ENCODE measurements at places on chromosomes 16 and 17.
A peak's percentile ranks its signal among the peaks of the same experiment; 100 is the strongest.

GRCh38 chr16:83803811-83804210 lies 4.0 kb upstream of the HSBP1 start:
- no peak for DNase-seq

DNA sequence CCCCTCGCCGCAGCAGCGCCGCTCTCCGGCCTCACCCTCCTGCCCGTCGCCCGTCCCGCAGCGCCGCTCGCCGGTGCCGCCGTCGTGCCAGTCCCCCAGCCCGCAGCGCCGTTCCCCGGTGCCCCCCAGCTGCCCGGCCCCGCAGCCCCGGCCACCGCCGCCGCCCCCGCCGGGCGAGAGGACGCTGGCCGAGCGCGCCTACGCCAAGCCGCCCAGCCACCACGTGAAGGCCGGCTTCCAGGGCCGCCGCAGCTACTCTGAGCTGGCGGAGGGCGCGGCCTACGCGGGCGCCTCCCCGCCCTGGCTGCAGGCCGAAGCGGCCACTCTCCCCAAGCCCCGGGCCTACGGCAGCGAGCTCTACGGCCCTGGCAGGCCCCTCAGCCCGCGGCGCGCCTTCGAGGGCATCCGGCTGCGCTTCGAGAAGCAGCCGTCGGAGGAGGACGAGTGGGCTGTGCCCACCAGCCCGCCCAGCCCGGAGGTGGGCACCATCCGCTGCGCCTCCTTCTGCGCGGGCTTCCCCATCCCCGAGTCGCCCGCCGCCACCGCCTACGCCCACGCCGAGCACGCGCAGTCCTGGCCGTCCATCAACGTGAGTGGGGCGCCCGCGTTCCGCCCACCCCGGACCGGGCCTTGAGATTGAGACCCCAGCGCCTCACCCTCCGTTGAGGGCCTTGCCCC lies 15.0 kb downstream of the TBKBP1 start:
- DNase-seq: peak; percentile 10

- no peak for DNase-seq
Observed at GRCh38 chr16:371515-372301, 1.4 kb upstream of the MRPL28 start.

- no peak for DNase-seq
Observed at GRCh38 chr17:4810696-4811290, 3.8 kb downstream of the PLD2 start.

- DNase-seq: no peak
Observed at GRCh38 chr16:63998-64913, 8.2 kb downstream of the RHBDF1 start.

DNA sequence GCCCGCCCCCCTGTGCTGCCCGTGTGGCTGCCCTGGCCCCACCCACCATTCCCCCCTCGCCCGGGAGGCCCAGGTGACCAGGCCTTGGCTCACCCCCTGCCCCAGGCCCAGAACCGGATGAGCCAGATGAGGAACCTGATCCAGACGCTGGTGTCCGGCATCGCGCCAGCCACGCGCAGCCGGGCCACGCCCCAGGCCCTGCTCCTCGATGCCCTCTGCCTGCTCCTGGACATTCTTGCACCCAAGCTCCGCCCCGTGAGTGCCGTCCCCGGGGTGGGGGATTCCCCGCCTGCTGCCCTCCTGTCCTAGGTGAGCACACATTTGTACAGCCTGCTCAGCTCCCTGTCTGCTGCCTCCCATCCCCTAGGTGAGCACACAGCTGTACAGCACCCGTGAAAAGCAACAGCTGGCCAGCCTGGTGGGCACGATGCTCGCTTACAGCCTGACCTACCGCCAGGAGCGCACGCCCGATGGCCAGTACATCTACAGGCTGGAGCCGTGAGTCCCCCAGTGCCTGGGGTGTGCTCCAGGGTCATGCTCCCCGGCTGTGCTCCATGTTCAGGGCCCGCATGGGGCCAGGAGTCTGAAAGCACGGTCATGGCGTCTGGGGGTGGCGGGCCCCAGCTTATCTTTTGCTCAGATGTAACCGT lies 4.8 kb downstream of the GNG13 start:
- DNase-seq: no peak

- DNase-seq: no peak
Observed at GRCh38 chr17:79444198-79444597, 166.7 kb downstream of the RBFOX3 start.

DNA sequence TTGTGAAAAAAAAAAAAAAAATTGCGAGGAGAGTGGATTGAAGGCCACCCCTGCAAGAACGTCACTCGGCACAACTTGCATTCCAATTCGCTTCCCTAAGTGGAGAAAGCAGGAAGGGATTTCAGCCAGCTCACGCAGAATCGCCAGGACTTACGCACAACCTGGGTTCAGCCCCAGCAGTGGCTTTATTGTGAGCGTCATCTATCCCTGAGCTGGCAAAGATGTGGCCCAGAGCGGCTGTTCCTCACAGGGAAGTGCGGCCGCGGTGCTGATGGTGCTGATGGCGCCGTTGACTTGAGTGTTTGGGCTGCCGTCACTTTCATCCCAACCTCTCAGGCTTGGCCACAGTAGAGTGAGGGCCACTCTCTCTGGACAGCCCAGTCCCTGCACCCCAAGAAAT lies 197.6 kb downstream of the NTN1 start:
- DNase-seq: no peak

- DNase-seq: no peak
Observed at GRCh38 chr17:76427501-76428231, 25.3 kb downstream of the UBE2O start.

DNA sequence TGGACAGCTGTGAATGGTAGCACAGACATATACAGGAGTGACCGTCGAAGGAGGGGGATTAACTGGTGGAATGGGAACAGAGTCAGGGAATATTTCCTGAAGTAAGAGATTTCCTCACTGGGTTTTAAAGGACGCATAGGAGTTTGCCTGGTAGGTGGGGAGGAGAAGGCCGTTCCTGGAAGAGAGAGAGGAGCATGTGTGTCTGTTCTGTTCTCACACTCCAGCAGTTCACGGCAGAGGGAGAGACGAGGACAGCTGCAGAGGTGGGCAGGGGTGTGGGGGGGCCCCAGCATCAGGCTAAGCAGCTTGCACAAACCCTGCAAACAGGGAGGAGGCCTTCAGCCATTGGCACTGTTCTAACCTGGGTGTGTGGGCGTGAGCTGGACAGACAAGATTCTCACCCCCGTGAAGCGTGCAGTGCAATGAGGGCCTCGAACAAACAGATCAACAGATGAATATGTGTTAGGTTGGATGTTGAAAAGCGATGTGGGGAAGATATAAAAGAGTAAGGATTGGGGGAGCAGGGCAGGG lies 85.3 kb upstream of the GSE1 start:
- DNase-seq: no peak

GRCh38 chr17:3528403-3528851 lies 29.2 kb downstream of the TRPV3 start:
- DNase-seq: no peak

DNA sequence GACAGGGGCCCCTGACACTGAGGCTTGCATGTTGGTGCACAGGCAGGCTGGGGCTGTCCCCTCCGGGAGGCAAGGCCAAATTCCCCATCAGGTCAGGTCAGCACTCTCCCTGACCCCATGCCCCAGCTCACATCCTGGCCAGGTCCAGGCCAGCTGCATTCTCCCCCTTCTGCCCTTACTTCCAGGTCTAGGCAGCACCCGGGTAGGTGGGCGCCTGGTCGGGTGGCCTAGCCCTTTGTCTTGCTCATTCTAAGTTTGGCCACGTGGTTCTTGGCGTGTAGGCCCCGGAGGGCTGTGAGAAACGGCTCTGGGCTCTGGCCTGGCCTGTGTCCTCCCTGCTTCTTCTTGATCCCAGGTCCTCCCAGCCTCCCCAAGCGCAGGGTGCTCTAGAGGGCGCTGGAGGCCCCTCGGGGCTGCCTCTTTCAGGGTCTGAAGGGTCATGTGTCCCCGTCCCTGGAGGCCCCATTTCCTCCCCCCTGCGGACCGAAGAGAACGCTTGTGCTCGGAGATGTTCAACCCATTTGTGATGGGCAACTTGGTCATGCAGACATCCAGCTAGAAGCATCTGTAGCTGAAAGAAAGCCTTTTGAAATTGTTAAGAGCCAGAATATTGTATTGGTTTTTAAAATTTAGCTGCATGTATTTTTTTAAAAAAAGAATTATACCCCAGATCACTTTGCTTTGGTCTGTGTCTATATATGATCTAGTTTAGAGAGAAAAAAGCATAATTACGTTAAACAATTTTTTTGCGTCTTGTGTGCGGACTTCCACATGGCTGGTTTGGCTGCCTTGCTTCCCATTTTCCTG lies 6.7 kb downstream of the BAHCC1 start:
- no peak for DNase-seq

GRCh38 chr16:56589141-56590039 lies at the start of gene MT3:
Gene MT3, plus strand, starts transcription at chr16:56589528. Its CDS starts 63 bp downstream, at chr16:56589591.
- DNase-seq: peak; percentile 84

DNA sequence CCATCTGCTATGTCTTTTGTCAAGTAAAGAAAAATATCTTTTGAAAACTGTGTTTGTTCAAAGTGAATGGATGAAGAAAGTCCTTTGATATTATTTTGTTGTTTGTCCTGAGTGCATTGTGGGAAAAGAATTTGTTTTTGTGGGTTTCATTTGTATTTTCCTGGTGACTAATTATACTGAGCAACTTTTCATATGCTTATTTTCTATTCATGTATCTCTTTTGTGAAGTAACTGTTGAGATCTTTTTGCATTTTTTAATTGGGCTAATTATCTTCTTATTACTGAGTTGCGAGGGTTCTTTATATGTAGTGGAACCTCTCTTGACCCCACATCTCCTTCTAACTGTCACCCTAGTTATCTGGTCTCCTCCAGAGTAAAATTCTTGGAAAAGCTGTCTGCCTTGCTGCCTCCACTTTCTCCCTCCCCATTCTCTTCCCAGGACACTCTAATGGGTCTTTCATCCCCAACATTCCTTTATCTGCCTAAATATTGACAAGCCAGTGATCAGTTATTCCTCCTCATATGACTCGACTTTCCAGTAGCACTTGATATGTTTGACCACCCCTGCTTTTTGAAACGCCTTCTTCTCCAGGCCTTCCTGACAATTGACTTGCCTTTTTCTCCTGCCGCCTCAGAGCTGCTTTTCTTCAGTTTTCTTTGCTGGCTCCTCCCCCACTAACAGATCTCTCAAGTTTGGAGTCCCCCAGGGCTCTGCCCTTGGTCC lies 117.6 kb upstream of the HAS3 start:
- DNase-seq: no peak

GRCh38 chr16:29770250-29770929 lies 7.7 kb upstream of the ZG16 start:
- no peak for DNase-seq

DNA sequence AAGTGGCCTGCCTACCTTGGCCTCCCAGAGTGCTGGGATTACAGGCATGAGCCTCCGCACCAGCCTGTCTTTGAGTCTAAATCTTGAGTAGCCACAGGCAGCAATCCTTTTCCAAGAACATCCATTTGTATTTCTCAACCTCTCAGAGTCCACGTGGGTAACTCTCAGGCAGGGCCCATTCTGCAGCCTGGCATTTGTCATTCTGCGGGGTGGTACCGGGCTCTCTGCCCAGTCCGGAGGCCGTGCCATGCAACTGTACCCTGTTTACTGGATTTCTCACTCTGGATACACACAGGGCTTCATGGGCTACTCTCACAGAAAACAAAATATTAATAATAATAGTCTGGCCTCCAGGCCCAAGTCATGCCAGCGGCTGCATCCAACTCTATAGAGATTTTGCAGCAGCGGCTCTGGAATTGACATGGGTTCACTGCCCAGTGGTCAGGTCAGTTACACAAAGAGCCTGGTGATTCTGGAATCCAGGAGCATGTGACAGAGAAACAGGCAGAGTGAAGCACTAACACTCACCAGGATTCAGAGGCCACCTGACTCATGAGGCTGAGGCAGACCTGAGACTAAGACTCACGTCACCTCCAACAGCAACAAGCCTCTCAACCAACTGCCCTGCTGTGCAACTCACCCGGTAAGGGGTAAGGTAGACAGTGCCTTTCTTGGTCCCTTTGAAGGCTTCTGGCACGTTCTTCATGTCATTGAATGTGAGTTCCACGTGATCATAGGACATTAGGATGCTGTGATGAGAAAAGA lies 4.0 kb downstream of the WBP2 start:
- DNase-seq: peak; percentile 78

- no peak for DNase-seq
Observed at GRCh38 chr17:19565817-19566575, 32.3 kb downstream of the SLC47A1 start.

DNA sequence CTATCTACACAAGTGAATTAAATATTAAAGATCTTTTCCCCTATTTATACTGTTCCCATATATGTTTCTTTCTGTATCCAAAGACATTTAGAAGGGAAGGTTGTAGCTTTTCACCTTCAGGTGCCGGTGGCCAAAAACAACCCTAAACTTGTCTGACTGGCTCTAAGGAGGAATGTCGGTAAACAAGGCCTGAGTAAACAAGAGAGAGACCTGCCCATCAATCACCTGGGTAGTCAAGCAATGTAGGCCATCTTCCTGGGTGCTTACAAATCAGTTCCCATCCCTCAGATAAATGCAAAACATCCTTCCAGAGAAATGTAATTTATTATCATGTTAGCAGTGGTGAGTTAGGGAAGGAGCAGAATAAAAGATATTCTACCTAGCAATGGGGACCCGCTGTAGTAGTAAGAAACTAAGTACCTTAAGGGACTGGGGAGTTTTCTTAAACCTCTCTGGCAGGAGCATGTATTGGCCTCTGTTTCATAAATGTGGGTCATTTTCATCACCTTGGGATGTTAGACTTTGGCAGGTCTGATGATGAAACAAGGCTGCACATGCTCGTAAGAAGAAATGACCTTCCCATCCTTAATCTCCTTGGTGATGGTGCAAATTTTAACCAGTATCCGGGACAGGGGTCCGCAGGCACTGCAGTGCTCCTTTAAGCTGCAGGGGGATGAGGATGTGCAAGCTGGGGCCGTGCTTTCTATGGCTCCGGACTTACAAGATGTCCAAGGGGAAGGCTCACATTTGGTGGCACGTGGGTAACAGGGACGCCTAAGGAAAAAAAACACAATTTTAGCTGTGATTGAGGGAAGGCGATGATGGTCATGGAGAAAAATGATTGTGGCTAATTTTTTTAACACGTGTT lies 8.4 kb downstream of the KRT39 start:
- no peak for DNase-seq

- DNase-seq: no peak
Observed at GRCh38 chr16:26605626-26606271, 461.0 kb upstream of the C16orf82 start.

- no peak for DNase-seq
Observed at GRCh38 chr16:28202147-28202746, 9.5 kb downstream of the XPO6 start.

GRCh38 chr17:76872221-76872873 lies 4.1 kb downstream of the MGAT5B start:
- DNase-seq: no peak

DNA sequence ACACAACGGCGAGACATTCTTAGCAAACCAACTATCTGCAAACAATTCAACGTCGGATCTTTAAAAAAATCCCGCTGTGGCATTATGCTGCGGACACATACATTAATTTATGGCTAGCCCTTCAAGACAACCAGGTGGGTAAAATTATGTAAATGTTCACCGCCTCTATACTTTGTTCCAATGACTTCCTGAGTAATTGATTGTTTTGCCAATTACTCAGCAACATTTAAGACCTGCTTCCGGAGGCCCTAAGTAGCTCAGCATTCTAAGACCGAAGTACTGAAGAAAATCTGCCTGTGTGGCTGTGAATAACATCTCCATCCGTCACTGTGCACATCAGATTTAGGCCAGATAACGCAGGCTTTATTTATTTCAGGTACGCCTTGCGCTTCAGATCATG lies 23.3 kb downstream of the QPRT start:
- no peak for DNase-seq
